ENCODE measurements at places on chromosomes 13 and 19. TPM values are rescaled to one million over a fixed set of nuclear protein-coding genes. Genes with fewer than 3 reads are reported as not detected.
A peak's percentile ranks its signal among the peaks of the same experiment; 100 is the strongest.

- DNase-seq: peak; percentile 66
Observed at GRCh38 chr13:50909605-50910484, at the start of gene RNASEH2B. TSS of gene RNASEH2B (plus strand) at chr13:50909791. CDS start at chr13:50910077, 286 bp downstream.

DNA sequence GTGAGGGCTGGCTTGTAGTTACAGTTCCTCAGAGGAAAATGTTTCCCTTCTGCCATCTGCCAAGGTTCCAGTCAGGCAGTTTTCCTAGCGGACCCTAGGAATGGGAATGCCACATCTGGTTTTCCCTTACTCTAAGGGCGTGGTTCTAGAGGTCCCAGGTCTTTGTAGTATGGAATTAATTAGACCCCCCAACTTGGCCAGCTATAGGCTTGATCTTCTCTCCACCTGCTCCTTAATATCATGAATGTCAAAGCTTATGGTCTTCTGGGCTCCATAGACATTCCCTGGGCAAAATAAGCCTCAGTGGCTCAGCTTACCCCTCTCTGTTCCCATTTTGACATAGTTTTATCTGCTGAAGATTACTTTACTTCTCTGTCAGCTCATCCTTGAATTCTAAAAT, 70.0 kb downstream of the ZNF568 start:
- no peak for DNase-seq

DNA sequence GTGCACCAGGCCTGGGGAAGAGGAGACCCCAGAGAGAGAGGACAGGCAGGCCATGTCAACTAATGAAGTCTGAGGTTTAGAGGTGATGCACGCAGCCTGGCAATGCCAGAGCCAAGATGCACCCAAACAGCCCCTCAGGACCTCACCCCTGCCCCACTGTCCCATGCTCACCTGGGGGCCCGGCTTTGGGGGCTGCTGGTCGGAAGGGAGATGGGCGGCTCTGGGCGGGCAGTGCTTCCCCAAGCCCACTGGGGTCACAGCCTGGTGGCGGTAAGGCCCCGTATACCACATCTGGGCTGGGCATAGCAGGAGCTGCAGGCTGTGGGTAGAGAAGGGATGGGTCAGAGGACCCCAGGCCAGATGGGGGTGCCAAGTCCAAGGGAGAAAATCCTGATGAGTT, 8.6 kb upstream of the TMEM161A start:
- no peak for DNase-seq

DNA sequence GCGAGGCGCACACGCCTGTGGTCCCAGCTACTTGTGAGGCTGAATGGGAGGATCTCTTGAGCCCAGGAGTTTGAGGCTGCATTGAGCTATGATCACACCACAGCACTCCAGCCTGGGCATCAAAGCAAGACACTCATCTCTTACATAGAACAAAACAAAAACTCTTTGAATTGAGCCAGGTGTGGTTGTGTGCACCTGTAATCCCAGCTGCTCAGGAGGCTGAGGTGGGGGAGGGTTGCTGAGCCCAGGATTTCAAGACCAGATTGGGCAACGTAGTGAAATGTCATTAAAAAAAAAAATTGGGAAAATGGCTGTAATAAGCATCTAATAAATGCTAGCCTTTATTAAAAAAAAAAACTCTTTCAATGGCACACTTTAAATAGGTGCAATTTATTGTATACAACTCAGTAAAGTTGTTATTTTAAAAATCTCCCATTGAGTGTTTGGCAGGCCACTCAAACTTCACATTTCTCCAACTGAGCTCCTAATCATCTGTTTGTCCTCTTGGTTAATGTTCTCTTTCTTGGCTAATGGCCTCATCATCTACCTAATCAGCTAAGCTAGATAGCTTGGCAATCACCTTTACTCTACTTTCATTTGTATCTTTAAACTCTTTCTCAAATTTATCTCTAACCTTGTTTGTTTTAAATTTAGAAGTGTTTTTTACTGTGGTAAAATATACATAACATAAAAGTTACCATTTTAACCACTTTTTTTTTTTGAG, 28.1 kb upstream of the HMGB1 start:
- DNase-seq: no peak

DNA sequence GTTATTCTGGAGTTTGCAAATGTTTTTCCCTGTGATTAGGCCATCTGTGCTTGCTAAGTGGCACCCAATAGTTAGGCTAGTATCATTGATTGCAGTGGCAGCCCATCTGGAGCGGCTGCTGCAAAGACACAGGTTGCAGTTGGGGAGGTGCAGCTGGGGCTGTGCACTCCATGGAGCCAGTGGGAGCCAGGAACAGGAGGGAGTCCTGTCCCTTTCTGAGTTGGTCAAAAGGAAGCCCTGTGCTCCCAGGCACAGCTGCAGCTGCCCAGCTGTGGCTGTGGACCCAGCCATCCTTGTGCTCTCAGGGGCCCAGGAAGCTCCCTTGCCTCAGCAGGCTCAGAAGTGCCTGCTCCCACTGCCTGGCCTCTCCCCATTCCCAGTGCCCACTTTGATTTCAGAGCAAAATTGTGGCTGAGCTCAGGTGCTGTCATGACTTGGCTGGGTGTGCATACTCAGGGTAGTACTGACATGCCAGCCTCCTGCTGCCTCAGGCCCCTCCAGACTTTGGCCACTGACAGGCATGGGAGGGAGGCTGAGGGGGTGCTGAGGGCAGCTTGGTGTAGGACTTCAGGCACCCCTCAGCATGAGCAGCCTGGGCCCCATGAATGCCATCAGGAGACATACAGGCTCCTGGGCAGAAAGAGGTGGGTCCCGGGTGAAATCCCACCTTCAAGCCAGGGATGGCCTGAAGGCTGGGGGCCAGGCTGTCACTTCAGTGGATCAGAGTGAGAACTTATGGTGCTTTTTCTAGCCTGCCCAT, 270.6 kb downstream of the PCDH20 start:
- no peak for DNase-seq

DNA sequence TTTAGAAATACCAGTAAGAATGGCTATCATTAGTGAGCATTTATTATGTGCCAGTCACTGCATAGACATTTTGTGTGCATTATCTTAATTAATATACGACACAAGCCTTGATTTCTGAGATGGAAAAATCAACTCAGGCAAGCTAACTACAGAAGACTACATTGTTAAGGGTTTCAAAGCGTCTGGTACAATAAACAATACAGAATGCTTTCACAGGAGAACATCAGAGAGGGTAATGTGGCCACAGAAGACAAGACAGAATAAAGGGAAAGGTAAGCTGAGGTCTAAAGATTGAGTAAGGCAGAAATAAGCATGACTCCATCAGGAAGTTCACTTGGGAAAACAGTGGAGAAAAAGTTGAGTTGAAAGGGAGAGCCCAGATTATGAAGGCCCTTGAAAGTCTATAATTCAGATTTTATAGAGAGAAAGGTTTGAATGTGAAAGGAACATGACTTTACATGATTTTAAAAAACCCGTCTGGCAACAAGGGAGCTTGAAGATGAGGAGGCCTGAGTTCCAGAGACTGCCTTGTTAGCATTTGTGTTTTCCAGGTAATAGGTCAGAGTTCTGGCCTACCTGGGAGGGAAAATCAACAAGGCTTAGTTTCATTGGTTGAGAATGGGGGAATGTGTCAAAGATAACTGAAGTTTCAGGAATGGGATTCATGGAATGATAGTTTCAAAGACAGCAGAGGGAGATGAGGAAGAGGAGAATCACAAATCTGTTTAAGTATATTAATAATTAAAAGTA, 1.8 kb upstream of the MBNL2 start:
- DNase-seq: no peak

DNA sequence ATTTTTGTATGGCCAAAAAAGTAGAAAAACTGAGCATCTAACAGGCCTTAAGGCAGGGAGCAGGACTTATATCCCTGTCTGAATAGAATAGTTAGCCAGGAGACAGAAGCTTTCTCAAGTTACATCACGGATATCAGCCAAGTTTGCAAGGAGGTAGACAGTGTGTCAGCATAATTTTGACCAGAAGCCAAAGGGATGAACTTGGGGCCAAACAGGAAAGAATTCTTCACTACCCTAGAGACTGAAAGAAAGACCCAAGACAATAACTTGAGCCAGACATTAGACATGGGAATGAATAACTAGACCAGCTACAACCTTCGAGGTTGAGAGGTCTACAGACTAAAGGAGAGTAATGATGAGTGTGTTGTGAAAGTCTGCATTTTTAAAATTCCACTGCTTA, 48.1 kb upstream of the PCDH9 start:
- peak; percentile 85 for DNase-seq

DNA sequence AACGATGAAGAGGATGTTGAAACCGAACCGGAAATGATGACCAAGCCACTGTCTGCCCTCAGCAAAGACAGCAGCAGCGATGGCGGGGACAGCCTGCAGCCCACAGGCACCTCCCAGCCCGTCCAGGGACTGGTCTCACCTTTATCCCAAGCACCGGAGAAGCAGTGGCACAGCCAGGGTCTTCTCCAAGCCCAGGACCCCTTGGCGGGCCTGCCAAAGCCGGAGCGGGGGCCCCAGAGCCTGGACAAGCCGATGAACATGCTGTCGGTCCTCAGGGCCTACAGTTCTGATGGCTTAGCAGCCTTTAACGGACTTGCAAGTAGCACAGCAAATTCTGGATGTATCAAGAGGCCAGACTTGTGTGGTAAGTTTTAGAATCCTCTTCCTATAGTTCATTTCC, 177.0 kb downstream of the ZNF536 start:
- no peak for DNase-seq

GRCh38 chr19:53532362-53532761, 5.6 kb upstream of the ZNF331 start:
- no peak for DNase-seq

- DNase-seq: no peak
Observed at GRCh38 chr19:27966390-27966816, 1246.5 kb downstream of the UQCRFS1 start.

DNA sequence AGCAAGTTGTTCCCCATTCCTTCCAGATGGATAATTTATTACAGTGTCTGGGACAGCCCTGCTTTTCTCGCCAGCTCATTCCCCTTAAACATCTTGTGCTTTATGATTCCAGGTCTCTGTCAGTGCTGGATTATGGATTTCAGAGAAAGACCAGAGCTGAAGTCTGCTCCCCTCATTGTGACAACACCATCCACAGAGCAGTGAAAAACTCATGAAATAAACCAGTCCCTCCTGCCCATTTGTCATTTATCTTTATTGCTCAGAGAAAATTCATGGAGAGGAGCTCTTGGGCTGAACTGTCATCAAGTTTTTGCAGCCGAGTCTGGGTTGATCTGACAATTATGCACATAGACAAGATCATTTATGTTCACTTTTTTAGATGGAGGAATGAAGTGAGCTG, 92.7 kb upstream of the GPR12 start:
- no peak for DNase-seq

GRCh38 chr19:610801-611480, 21.3 kb downstream of the HCN2 start:
- peak; percentile 83 for DNase-seq

DNA sequence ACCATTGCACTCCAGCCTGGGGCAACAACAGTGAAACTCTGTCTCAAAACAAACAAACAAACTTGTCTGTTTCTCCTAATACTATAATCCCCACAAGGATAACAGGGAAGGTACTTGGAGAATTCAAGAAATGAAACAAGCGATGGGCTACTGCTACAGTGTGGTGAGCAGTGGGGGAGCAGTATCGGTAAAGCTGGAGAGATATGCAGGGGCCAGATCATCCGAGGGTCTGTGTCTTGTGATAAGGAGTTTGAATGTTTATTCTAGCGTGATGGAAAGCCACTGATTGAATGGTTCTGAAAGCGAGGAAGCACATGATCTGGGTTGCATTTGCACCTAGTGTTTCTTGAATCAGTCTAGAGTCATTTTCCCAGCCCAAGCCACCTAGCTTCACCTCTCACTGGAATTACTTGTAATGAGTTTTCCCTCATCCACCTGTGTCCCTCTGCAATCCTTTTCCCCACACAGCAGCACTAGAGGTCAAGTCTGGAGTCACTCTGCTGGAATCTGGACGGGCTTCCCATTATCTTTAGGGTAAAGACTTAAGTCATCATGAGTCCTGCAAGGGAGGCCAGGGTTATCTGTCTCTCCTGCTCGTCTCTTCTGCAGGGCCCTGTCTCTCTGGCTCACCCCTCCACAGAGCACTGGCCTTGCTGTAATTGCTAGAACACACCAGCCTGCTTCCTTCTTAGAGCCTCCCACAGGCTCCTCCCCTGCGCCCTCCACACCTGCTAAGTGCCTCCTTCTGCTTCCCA, 162.3 kb downstream of the KLF5 start:
- DNase-seq: no peak

DNA sequence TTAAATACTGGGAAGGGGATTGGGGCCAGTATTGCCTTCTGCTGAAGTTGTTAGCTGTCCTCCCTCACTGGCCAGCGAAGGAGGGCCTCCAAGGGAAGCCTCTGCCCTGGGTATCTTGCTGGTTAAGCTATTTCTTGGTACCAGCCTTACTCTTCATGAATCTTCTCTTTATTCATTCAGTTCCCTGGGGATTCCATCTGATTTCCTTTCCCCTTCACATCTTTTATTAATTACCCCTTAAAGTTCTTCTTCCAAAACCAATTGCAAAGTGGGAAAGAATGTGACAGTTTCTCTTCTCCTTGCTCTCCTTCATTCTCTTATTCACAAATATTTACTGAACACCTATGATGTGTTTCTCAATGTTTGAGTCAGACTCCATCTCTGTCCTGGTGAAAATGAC, 36.7 kb upstream of the STK24 start:
- no peak for DNase-seq

DNA sequence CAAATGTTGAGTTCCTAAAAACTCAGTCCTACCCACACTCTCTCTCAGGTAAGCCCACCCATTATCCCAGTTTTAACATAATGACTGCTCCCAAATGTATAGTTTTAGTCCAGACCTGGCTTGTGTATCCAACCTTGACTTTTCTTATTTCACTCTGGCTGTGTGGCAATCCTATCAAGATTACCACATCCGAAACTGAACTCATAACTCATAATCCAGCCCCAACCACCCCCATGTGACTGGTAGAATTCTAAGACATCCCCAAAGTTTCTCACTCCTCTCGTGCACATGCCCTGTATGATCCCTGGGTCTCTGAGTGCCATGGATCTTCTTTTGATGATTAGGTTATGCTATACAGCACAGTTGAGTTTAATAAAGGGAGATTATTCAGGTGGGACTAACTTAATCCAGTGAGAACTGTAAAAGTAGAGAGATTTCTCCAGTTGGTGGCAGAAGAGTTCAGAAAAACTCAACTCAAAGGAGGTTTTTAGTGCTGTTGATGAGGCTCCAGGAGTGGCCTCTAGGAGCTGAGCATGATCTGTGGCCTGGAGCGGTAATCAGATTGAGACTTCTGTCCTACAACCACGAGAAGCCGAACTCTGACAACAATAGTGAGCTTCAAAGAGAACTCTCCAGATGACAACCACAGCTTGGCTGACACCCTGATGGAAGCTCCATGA, 413.4 kb downstream of the ZNF536 start:
- no peak for DNase-seq

DNA sequence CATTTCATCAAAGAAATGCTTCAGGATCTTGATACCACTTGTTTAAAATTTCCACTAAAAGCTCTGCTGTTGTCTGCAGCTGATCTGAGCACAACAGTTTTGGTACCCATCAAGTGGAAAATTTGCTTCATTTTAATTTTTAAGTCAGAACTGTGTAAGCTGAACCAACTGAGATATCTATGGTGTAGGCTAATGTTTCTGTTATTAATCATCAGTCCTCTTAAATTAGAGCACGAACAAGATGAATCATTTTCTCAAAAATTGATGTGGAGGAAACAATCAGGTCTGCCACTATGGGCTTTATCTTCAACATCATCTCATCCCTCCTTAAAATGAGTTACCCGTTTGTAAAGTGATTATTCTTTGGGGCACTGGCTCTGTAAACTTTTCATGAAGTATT, 221.5 kb upstream of the NBEA start:
- no peak for DNase-seq

- peak; percentile 38 for DNase-seq
Observed at GRCh38 chr13:113499936-113500335, 9.4 kb upstream of the DCUN1D2 start.

MAST1 gene
- not detected for total RNA-seq

LPAR2 gene
- 1.4 TPM for total RNA-seq

RFPL4A gene
- not detected for total RNA-seq

TMEM161A gene
- 26.1 TPM for total RNA-seq

TEKTIP1 gene
- total RNA-seq: not detected

SIGLEC14 gene
- not detected for total RNA-seq

Data from LHCN-M2 (cell line).